ENCODE measurements at places on chromosomes 7 and 10.

GRCh38 chr7:43037531-43037930 lies 74.9 kb upstream of the HECW1 start:
- no peak for DNase-seq

DNA sequence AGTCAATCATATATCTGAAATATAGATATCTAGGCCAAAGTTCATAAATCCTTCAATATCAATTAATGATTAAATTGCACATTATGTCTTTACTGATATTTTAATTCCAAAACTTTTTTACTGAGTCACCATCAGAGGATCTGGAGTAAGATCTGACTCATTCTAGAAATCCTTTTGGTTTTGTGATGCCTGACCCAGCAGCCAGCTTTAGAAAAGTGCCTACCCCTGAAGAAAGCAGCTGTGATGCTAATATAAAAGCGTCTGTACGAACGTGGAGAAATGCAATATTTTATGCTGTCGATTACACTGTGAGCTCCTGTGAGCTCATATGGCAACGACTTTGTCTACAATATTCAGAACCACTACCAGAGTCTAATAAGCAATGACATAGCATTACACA lies 142.5 kb upstream of the LRRTM3 start:
- DNase-seq = no peak

GRCh38 chr7:81064426-81064825 lies 145.6 kb upstream of the SEMA3C start:
- DNase-seq = no peak

GRCh38 chr10:114825513-114826253 lies 4.1 kb downstream of the FHIP2A start:
- peak; percentile 55 for DNase-seq

DNA sequence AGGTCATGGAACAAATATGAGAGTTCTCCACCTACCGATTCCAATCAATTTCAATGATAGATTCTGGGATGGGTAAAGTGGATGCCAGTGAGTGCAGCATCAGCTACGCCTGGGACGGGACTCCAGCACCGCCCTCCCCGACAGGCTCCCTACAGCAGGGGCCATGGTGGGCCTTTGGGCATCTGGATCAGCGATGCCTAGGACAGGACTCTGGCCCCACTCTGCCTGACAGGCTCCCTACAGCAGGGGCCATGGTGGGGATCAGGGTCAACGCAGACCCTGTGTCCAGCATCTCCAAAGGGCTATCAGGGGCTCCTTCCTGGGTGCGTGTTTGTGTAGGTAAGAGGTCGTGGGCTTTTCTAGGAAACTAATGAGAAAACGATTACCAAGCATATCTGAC lies 111.2 kb upstream of the TCERG1L start:
- DNase-seq = no peak

- DNase-seq = no peak
Observed at GRCh38 chr10:126433351-126433750, 45.1 kb upstream of the ADAM12 start.

GRCh38 chr7:94178230-94178629 lies 174.1 kb upstream of the BET1 start:
- peak; percentile 75 for DNase-seq

GRCh38 chr10:79116801-79117723 lies 48.3 kb downstream of the ZMIZ1 start:
- DNase-seq = peak; percentile 69

GRCh38 chr10:17213646-17214349 lies 12.3 kb upstream of the TRDMT1 start:
- no peak for DNase-seq

- DNase-seq = no peak
Observed at GRCh38 chr10:132355297-132355696, 23.3 kb downstream of the LRRC27 start.

DNA sequence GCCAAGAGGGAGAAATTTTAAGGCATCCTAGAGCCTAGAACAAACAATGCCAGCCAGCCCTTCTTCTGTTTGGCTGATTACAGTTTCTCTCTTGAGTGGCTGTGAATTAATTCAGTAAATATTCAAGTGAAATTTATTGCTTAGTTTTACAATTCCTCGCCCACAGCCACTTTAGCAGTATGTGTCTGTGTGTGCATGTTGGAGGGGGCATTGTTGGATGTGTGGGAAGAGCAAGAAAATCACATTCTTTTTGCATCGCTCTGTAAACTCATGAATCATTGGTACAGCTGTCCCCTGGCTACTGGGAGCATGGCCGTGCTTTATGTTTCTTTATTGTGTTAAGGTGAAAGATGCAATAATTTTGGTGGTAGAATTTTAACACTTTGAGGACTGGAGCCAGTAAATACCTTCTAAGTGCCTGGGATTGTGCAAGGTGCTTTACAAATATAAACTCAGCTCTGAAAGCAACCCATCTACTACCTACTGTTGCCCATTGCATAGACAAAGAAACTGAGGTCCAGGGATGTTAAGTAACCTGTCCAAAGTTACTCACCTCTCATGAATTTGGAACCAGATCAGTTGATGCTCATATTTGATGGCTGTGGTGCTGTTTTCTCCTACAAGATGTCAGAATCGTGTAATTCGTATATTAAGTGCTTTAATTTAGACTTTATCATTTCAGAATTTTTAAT lies 89.9 kb upstream of the BTBD16 start:
- no peak for DNase-seq

DNA sequence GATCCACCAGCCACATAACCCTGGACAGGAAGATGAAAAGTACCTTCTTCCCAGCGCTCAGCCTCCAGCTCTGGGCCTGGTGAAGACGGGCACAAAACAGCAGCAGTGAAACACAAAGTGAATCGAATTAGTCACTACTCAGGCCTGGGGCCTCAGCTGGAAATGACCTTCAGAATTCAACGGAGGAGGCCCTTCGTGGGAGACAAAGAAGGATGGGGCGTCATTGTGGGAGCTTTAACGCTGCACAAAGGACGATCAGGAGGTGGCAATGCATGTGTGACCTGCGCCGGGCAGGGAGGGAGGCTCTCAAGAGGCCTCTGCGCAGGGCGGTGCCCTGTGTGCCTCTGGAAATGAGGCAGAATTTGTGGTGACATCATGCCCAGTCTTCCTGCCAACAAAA lies 161.9 kb downstream of the DNAJB6 start:
- DNase-seq = no peak

DNA sequence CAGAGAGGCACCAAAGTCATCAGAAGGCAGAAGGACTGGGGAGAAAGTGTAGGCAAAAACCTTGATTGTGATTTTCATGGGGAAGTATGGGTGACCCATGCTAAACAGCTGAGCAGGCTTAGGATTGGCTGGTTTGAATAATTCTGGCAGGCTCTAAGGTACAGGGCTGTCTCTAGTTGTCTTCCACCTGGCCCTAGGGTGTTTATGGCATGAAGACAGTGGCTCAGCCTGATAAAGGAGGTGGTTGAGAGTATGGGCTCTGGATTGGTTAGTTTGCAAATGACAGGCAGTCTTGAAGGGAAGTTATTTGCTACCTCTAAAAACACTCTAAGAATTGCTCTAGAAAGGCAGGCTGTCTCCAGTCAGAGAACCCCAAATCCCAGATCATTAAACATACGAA lies 100.3 kb downstream of the STRA8 start:
- no peak for DNase-seq

Data from GM12878 (cell line).